Chondrocyte (in vitro differentiated cells): ENCODE measurements at places on chromosomes 7 and 10. TPM values are rescaled to one million over a fixed set of nuclear protein-coding genes. Genes with fewer than 3 reads are reported as not detected.

SCIN gene
- 0.65 to 2.6 TPM (median 0.82 TPM) in 3 replicates for total RNA-seq

VWA2 gene
- not detected in 3 replicates for total RNA-seq

MRPS33 gene
- 27.9 to 36.2 TPM (median 29.4 TPM) in 3 replicates for total RNA-seq

CALHM3 gene
- not detected in 3 replicates for total RNA-seq

CRHR2 gene
- not detected in 3 replicates for total RNA-seq

TDRD1 gene
- total RNA-seq: not detected in 3 replicates

GCK gene
- total RNA-seq: 0.31 to 0.44 TPM (median 0.37 TPM) in 3 replicates

DNA sequence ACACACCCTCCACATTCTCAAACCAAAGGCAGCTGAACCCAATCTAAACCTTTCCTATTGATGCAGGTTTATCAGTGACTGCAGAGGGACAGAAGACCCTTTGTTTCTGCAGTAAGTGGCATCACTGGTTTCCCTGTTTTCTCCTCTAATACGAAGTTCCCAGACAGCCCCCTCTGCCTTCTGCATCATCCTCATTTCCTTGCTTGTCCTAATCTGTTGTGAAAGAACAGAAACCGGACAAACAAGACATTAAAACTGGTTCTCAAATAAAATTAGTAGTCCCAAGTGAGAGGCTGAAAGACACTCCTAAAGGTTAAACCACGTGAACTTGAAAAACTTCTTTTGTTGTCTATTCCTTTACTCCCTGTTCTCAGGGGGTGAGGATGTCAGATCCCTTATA is 10.1 kb upstream of the ADRB1 start:
- DNase-seq: no peak

DNA sequence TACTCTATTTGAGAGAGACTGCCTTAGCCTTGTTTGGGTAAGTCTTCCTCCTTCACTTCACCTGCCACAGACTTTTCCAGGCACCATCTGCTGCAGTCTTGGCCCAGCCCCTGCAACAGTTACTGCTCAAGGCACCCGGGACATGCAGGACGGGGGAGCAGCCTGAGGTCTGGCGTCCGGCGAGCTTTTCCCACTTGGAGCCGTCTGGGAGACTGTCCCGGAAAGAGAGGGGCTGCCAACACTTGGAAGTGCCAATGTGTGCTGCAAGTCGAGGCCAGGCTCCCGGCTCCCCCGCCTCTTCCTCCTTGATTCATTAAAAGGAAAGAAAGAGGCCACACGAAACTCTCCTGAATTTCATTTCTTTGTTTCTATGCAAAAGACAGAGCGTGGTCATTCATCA is 13.7 kb downstream of the HTRA1 start:
- no peak for DNase-seq

- DNase-seq: no peak
Observed at GRCh38 chr7:36232971-36233550, 80.0 kb downstream of the EEPD1 start.

DNA sequence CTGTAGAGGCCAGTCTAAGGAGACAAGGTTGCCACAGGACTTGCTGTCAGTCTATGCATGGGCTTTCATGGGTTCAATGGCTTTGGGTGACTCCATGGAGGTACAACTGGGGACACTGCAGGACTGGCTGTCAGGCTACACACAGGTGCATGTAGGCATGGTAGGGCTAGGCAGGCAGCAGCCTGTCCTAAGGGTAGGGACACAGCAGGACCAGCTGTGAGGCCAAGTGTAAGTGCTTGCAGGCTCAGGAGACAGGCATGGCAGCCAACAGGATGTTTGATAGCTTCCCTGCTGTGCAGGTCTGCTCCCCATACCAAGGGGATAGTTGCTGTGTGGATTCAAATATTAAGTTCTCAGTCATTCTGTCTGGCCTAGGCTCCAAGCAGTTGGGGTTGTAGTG is 181.0 kb upstream of the NPY start:
- no peak for DNase-seq

- no peak for DNase-seq
Observed at GRCh38 chr10:43411536-43411935, 2.5 kb upstream of the HNRNPF start.

GRCh38 chr7:154874409-154875113 is 128.4 kb downstream of the PAXIP1 start:
- DNase-seq: no peak

- no peak for DNase-seq
Observed at GRCh38 chr7:149285603-149286002, 23.6 kb downstream of the ZNF783 start.

DNA sequence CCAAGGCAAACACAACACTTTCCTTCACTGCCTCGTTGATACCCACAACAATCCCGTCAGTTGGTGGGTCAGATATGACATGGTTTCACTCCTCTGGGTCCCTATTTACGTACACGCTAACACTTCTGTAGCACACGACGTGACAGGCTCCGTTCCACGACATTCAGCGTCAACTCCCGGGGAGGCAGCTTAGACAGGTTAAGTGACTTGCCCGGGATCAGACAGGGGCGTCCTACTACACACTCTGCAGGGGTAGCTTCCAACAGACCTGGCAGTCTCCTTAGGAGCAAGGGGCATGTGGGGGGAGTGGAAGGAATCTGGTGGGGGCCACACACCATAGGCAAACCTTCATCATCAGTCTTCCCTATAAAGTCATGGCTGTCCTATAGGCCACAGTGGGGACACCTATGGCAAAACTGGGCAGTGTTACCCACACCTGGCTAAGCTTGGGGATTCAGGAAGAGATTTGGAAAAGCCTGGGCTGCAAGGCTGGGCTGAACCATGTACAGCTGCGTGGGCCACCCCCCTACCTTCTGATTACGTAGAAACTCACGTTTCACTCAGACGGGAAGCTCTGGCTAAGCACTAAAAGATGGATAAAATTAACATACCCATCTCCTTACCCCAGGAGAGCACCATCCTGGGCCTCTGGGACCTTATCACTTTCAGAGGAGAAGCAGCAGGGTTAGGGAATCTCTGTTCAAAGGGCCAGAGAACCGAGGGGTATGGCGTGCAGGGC is 2.0 kb downstream of the TYSND1 start:
- DNase-seq: no peak

DNA sequence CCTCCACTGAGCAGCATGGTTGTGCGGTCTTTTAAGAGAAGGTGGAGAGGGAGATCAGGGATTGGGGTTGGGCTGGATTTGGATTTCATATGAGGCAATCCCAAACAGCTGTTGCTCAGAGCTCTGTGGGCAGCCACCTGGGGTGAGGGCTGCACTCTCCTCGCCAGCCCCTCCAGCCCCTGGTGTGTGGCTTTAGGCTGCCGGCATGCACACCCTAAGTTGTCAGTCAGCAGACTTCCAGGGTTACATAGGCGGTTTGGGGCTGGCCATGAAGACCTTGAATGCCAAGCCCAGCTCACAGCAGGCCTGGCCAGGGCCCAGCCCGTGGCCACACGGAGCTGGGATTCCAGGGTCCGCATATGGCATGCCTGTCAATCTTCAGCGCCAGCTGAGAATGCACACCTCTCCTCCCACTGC is 54.8 kb downstream of the ZMIZ1 start:
- DNase-seq: no peak

GRCh38 chr10:114084215-114084614 is 40.5 kb downstream of the ADRB1 start:
- DNase-seq: no peak

DNA sequence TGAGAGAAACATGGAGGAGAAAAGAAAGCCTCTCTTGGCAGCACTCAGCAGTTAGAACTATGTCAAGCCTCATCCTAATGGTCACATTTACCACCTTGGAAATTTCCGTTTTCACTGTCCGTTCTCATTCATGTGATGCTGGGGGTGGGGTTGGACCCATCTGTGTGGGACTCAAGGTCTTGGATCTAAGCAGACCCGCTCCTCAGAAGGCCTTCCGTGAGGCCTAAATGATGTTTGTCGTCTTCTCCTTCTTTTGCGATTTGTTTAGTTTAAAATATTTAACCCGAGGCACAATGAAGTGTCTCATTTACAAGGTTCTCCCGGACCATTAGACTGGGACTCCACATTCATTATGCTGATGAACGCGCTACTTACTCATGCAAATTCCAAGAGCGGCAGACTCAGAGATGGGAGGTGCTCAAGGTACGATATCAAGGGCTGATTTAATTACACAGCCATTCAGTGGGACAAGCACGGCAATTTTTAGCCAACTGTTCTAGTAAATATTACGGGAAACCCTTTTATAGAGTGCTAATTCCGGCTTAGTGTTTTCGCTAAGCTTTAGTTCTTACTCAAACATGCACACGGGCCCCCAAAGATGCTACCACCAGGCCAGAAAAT is 109.1 kb upstream of the EFCAB10 start:
- no peak for DNase-seq

DNA sequence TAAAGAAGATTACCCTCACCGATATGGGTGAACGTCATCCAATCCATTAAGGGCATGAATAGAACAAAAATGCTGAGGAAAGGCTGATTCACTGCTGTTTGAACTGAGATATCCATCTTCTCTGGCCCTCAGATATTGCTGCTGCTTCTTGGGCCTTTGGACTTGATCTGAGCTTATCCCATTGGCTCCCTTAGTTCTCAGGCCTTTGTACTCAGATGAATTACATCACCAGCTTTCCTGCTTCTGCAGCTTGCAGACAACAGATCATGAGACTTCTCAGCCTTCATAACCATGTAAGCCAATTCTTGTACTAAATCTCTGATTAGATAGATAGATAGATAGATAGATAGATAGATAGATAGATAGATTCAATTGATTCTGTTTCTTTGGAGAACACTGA is 40.2 kb downstream of the CYCS start:
- no peak for DNase-seq

DNA sequence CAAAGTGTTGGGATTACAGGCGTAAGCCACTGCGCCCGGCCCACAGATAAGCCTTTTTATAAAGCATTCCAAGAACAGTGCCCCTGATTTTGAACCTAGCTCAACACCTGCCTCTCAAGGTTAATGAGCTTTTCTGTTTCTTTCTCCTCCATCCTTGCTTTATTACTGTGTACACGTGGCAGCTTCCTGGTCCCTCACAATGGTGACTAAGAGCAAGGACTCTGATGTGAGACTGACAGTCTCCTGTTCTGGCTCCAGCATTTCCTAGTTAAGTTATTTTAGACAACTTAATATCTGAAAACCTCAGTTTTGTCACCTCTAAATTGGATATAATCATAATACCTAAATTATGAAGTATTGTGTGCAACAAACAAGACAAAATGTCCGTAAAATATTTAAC is 9.9 kb downstream of the HABP2 start:
- no peak for DNase-seq

GRCh38 chr10:47295411-47295810 is 4.6 kb upstream of the GDF10 start:
- no peak for DNase-seq

DNA sequence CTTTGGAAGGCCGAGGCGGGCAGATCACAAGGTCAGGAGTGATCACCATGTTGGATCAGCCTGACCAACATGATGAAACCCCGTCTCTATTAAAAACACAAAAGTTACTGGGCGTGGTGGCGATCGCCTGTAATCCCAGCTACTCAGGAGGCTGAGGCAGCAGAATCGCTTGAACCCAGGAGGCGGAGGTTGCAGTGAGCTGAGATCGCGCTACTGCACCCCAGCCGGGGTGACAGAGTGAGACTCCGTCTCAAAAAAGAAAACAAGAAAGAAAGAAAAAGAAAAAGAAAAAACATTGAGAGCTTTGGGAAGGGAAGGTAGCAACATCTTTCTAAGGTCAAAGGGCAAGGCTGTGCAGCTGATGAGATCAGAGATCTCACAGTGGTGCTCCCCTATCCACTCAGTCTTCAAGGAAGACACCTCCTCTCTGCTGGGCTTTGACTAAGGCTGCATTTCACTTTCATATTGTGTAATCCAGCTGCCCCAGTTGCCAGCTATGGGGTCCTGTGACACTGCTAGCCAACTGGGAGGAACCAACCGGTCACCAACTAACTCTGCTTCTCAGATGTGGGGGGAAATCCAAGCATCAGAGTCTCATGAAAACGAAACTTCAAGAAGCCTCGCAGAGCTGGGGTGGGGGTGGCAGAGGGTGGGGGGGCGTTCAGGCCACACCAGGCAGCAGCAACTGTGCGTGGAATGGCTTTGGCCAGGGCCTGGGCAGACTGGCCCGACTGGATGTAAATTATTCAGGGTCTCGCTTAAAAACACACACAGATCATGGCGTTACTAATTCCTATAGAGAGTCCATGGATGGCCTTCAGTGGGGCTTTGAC is 1.5 kb downstream of the IL15RA start:
- no peak for DNase-seq

DNA sequence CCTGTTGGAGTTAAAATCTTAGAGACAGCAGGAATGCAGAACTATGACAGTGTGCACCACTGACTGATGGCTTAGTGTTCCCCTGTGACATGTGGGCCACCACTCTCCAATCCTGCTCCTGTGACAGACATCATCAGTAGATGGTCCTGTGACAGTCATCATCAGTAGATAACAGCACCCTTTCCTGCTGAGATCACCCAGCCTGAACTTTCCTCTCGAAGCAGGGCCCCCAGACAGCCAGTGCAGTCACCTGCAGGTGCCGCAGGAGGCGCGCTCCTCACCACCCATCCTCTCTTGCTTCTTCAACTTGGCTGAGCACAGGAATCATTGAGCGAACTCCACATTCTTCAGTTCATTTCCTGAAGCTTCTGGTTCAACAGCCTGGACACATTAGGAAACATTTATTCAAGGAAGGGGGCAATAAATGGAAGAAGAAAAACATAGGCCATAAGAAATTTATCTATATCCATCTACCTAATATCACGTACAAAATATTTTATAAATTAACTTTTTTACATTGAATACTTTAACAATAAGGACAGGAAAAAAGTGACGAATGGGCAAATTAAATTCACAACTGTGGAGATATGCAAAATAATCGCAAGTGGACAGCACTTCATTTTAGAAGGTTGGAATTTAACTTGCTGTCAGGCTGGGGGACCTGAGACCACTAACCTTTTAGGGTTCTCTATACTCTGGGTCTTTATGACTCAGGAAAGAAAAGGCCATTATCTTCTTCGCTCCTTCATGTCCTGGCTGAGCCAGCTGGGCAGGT is 32.0 kb upstream of the MKI67 start:
- no peak for DNase-seq

- no peak for DNase-seq
Observed at GRCh38 chr7:113004726-113005454, 81.7 kb downstream of the GPR85 start.

GRCh38 chr10:29537799-29538198 is 97.0 kb downstream of the SVIL start:
- DNase-seq: no peak

DNA sequence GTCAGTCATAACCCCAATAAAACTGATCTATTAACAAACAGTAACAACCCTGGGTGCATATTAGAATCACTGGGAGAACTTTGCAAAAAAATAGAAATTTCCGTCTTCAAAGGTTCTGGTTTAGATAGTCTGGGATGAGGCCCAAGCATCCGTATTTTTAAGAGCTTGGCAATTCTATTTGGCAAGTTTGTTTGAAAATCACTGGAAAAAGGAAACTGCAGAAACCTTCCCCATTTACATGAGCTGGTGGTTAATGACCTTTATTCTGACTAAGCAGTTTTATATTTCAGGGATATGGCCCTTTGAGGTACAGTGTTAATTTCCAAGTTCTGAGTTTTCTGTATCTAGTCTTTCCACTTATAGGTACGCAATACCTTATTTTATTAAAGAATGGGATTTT is 115.8 kb upstream of the PRR15 start:
- no peak for DNase-seq

GRCh38 chr7:53272081-53272480 is 236.6 kb downstream of the POM121L12 start:
- no peak for DNase-seq

GRCh38 chr7:137243741-137244140 is 99.8 kb downstream of the PTN start:
- no peak for DNase-seq

GRCh38 chr7:129612112-129613015 is 844 bp downstream of the NRF1 start:
- DNase-seq: peak; percentile 93
